NCI-H2171 (cell line): ENCODE measurements at places on chromosomes 6 and 20.

DNA sequence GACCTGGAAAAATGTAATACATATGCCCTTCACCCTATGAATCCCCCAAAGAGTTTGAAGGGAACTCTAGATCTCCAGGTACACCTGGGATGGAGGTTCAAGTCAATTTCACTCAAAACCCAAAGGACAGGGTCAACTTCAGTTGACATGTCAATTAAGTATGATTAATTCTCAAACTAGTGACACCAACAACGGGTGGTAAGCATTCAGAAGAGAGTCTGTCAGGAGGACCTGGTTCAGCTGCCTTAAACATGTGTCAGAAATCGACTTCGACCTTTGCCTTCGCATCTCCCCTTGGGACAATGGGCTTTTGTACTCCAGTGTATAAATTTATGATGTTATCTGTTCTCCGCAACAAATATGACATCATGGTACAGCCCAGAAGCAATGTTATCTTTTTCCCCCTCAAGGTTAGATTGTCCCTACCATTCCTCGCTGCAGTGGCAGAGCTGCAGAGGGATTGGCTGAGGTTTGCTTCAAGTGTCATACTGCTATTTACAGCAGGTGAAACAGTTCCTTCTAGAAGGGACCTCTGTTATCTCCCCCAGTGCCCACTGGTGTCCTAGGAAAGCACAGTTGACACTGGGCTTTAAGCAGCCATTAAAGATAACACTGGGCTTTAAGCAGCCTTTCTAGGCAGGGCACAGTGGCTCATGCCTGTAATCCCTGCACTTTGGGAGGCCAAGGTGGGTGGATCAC is 94.7 kb upstream of the SNX9 start:
- no peak for DNase-seq

DNA sequence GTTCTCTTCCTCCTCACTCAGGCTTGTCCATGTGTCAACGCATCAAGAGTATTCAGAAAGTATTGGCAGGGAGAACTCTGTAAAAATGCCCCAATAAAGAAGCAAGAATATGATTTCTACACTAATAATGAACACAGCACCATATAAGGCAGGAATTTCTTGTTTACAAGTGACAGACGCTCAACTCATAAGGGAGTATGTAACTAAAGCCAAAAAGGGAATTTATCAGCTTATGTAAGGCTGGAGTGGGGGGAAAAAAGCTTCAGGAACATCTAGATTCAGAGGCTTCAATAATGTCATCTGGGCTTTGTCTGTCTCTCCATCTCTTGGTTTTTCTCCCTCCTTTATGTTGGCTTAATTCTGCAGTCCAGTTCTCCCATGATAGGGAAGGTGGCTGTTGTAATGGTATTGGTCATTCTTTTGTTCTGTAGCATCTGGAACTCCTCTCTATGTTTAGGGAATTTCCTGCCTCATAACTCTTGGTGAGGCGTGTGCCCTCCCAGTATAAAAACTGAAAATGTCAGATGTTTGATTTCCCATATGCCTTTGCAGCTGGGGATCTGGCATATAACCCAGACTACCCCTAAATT is 125.1 kb upstream of the COL21A1 start:
- DNase-seq: no peak

DNA sequence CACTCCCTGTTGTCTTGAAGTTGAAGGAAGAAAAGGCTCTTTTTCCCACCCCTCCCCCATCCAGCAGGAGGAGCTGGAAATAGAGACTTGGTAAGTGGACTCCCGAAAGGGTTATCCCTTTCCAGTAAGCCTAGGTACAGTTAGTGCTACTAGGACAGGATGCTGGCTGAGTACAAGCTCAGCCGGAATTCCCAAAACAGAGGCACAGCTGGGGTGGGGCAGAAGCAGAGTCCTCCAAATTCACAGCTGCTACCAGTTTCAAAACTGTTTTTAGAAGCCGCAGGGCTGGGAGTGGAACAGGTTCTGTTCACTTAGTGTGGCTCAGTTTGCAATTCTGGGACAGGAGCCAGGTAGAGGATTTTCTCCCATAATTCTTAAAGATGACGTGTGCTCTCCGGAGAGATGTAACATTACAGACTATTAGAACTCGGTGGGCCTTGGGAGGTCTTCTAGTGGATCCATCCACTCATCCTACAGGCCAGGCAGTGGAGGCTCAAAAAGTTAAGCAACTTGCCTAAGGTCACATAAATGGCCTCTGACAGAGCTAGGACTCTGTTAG is 19.0 kb upstream of the UTRN start:
- no peak for DNase-seq

DNA sequence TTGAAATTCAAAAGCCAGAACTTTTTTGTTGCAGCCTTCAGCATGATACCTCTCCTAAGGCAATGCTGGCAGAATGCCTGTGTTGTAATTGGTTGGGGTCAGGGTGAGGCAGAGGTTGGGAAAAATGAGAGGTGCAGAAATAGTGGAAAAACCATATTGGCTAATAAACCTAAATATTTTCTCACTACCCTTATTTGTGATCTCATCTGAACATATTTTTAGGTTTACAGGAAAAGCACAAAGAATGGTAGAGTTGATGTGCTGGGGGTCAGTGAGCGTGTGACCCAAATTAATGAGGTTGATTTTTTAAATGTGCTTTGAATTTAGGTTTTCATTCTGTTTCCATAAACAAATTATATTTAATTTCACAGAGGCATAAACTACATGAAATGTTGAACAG is 437.3 kb downstream of the HDGFL1 start:
- no peak for DNase-seq

GRCh38 chr20:50043573-50044352 is 61.0 kb downstream of the SNAI1 start:
- DNase-seq: no peak

GRCh38 chr20:18004384-18005031 is 35.7 kb downstream of the MGME1 start:
- peak; percentile 34 for DNase-seq

DNA sequence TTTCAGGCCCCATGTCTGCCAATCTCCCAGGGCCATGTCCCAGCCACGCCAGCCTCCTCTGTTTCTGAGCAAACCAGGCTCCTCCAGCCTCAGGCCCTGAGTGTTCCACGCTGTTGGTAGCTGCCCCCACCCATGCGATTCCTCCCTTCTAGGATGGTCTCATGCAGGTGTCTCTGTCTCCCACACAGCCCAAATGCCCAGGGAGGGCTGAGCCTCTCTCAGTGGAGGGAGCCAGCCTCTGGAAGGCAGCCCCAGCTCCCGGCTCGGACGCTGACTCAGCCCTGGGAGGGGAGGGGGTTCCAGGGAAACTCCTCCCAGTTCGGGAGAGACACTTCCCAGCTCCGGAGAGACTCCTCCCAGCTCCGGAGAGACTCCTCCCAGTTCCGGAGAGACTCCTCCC is 122.9 kb upstream of the AFDN start:
- no peak for DNase-seq

- no peak for DNase-seq
Observed at GRCh38 chr6:11009353-11009752, 34.8 kb downstream of the ELOVL2 start.

- no peak for DNase-seq
Observed at GRCh38 chr20:1820138-1821079, 74.8 kb upstream of the SIRPA start.

- no peak for DNase-seq
Observed at GRCh38 chr6:170248861-170249600, 41.8 kb downstream of the DLL1 start.

- no peak for DNase-seq
Observed at GRCh38 chr20:48891235-48892048, 30.1 kb upstream of the ARFGEF2 start.

DNA sequence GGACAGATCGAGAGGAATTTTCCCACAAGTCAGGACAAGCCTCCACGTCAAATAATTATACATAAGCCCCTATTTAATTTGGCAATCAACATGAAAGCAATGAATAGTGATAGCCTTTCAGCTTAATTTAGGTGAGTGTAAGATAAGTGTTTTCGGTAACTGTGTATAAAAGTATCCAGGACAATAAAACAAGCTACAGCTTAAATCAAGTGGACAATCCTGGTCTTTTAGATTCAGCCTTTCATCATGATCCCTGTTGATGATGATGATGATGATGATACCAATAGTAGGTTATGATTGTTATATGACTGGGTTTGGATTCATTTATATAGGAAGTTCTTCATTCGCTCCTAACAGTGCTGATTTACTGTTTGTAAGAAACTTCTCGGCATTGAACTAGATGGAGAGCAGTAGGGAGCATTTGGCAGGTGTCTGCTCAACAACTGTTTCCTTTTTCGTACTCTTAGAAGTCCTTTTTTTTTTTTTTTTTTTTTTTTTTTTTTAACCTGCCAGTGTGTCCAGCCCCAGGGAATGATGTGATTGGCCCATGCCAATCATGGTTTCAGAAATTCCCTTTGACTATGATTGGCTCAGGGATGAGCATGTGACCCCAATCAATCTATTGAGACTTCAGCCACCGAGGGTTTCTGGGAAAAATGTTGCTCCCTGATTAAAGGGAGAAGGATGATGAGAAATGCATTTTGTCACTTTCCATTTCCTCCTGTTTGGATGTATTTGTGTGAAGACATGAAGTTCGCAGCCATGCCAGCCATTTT is 11.3 kb upstream of the RNF182 start:
- no peak for DNase-seq

- no peak for DNase-seq
Observed at GRCh38 chr20:57505979-57506378, 19.0 kb downstream of the CTCFL start.

GRCh38 chr20:63036291-63036690 is 29.5 kb upstream of the BHLHE23 start:
- no peak for DNase-seq

- no peak for DNase-seq
Observed at GRCh38 chr6:38209371-38210260, 390.1 kb downstream of the ZFAND3 start.

DNA sequence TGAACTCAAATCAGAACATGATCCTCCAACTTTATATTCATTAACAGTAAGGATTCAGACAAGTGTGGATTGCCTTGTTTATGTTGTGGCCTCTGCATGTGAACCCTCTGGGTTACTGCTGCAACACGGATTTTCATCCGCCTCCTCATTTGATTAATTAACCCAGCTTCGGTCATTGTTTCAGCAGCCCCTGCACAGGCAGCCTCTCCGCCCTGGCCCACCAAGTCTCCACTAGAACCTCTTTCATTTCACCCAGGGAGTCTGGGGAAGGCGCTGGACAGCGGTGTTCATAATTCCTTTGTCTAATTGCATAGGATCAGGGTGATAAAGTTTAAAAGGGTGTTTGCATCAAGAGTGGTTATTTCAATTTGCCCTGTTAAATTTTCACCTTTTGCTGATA is 15.7 kb downstream of the NKX2-2 start:
- DNase-seq: no peak

GRCh38 chr6:144338951-144339700 is 54.0 kb downstream of the UTRN start:
- no peak for DNase-seq

DNA sequence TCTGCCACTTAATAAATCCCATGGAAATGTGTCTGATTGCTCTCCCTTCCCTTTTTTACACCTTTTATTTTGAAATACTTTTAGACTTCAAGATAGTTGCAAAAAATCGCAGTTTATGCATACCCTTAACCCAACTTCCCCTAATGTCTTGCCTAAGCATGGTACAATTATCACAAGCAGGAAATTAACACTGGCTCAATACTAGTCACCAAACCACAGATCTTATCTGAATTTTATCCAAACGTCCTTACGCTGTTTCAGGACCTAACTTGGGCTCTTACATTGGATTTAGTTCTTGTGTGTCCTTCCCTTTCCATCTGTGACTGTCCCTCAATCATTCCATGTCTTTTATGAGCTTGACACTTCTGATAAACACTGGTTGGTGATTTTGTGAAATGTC is 146.3 kb downstream of the ZNF217 start:
- no peak for DNase-seq

GRCh38 chr6:98463038-98464000 is 371.1 kb upstream of the POU3F2 start:
- DNase-seq: no peak

- peak; percentile 45 for DNase-seq
Observed at GRCh38 chr6:80331974-80332373, 225.5 kb downstream of the BCKDHB start.

DNA sequence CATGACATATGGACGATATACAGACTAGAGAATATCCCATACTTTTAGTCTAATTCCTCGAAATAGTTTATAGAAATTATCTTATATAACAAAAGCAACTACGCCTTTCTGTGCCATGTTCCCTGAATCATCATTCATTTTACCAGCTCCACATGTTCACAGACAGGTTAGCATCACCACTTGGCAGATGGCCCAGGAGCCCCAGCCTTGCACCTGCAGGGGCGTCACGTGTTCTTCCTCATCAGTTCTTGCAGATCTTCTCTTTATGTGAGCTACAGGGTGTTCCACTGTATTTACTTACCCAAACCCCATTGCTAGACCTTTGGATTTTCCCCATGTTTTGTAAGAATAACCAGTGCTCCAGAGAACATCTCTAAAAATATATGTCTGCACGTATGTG is 12.6 kb upstream of the BNIP5 start:
- peak; percentile 89 for DNase-seq
